T-helper 9 cell (primary cell): ENCODE measurements at places on chromosomes 5 and 9.
A peak's percentile ranks its signal among the peaks of the same experiment; 100 is the strongest.

DNA sequence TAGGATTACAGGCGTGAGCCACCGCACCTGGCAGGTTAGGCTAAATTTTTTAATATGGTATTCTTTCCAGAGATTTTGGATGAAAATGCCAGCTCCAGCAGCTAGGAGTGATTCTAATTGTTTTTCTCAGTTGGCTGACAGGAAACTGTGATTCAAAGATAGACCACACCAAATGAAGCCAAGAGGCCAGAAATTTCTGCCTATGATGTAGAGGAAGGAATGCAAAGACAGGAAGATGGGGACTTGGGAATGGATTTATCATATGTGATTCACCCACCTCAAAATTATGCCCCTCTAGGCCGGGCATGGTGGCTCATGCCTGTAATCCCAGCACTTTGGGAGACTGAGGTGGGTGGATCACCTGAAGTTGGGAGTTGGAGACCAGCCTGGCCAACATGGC, 53.3 kb downstream of the UGCG start:
- no peak for DNase-seq

GRCh38 chr5:176725521-176726280, 78.4 kb downstream of the TSPAN17 start:
- DNase-seq = no peak

GRCh38 chr5:80959768-80960442, at the start of gene RASGRF2:
RASGRF2 (plus strand) TSS chr5:80960363; CDS start chr5:80960739, 376 bp downstream.
- peak; percentile 30 for DNase-seq

- DNase-seq = no peak
Observed at GRCh38 chr5:39478863-39479262, 54.1 kb upstream of the DAB2 start.

GRCh38 chr9:107630156-107630555, 140.6 kb upstream of the KLF4 start:
- no peak for DNase-seq

DNA sequence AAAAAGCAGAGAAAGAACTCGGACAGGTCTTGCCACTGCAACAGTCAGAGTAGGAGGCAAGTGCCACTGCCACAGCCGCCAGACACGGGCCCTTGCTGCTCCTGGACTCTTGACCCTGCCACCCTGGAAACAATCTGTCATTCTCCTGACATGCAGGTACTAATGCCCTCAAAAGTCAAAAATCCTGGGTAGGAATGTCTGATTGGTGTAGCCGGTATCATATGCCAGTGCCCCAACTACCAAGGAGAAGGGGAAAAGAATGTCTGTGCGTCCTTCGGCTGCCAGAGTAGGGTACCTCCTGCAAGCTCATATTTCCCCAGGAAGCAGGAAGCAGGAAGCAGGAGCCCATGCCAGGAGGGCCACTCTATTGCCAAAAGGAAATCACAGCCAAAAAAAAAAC, 30.5 kb upstream of the F2RL1 start:
- DNase-seq = no peak

GRCh38 chr5:72141440-72142355, 34.4 kb downstream of the MAP1B start:
- no peak for DNase-seq

DNA sequence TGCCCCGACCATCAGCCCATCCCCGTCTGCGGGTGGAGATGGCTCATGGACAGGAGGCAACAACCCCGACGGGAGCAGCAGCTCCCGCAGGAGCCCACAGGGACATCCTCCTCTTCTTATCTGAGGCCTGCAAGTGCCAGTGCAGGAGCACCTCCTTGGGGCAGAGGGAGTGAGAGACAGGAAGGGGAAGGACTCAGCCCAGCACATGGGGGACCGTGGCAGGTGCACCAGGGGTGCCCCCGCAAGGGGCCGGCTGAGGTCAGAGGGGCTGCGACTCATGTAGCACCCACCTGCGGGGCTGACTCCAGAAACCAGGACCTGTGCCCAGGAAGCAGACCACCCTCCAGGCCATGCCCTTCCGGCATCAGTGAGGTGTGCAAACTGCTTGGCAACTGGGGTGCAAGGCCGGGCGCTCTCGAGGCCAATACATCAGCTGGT, 259.8 kb upstream of the ADAMTS16 start:
- DNase-seq = no peak

DNA sequence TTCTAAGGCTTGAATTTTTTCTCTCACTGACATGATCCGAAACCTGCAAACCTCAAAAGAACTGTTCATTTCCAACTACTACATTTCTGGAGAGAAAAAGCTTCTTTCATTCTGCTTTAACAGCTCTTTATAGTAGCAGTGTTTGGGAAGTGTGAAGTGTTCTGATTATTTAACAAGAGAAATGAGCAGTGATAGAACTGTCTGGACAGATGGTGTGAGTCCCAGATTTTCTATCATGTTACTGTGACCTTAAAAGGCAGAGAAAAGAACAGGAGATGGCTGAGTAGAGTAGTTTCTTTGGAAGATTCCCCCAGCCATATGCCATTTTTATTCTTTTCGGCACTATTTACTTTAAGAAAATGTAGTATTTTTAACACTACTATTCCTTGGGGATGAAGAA, 41.3 kb upstream of the TAL2 start:
- DNase-seq = no peak

GRCh38 chr5:95822542-95823181, at the start of gene GLRX:
GLRX (minus strand) TSS chr5:95822726; CDS start chr5:95822662, 64 bp downstream.
- peak; percentile 49 for DNase-seq

DNA sequence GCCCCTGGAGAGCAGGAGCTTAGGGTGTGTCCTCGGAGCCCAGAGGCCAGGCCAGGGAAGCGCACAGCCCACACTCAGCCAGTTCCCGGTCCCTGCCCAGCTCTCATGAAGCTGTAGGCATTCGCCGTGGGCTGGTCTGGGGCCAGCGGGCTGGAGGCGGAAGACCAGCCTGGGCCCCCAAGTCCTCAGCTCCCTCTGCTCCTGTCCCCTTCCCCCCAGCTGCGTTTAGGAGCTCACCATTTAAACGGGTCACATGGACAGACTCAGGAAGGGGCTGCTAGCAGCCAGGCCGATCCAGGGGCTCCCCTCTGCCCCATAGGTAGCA, 17.4 kb downstream of the DNLZ start:
- no peak for DNase-seq

DNA sequence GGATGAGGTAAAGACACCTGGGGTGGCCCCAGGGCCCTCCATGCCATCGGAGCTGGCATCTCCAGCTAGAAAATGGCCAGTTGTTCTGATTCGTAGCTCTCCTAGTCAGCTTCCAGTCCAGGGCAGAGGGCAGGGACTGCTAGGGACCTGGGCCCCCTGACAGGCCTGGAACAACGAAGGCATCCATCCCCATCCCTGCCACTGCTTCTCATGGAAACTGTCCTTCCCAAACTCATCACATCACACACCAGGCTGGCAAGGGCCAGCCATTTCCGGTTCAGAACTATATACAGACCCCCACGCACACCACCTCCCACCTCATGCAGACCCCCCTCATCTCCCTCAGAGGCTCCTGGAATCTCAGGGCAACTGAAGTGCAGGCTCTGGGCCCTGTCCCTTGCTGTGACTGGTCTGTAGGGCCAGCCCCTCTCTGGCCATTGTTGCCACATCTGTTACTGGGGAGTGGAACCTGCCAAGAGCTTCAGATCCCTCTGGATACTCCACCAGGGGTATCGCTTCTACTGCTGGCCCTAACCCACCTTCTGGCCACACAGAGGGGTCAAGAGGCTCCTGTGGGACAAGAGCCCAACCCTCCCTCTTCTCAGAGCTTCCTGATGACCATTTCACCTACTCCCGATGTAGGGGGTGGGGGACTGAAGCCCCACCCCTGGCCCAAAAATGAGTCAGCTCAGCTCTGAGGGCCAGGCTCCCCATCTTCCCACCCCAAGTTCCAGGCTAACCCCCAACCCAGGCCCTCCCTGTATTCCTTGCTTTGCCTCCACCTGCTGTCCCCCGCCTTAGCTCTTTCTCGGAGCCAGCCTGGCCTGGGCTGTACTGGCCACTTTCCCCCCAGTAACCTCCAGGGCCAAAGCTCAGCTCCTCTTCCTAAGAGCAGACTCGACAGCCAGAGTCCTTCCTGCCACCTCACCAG, 1.2 kb upstream of the MZB1 start:
- DNase-seq = no peak

DNA sequence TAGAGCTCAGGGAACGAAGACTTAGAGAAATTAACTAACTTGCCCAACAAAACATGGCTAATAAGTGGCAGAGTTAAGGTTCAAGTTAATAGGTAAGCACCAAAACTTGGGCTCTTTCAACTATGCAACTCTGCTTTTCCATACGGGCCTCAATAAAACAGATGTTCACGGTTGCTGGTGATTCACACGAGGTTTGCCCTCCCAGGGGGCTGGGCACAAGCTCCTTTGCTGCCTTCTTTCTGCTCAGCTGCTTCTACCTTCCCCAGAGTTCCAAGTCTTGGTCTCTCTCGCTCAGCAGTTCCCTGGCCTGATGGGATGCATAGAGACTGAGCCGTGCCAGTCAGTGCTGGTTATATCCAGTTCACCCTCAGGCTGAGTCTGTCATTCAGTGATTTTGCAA, 217.9 kb downstream of the SREK1 start:
- DNase-seq = no peak

GRCh38 chr5:109704282-109704952, 14.7 kb downstream of the MAN2A1 start:
- no peak for DNase-seq

GRCh38 chr5:122694884-122695283, 80.0 kb upstream of the SNX2 start:
- DNase-seq = no peak

- no peak for DNase-seq
Observed at GRCh38 chr5:124790301-124790894, 44.0 kb upstream of the ZNF608 start.

DNA sequence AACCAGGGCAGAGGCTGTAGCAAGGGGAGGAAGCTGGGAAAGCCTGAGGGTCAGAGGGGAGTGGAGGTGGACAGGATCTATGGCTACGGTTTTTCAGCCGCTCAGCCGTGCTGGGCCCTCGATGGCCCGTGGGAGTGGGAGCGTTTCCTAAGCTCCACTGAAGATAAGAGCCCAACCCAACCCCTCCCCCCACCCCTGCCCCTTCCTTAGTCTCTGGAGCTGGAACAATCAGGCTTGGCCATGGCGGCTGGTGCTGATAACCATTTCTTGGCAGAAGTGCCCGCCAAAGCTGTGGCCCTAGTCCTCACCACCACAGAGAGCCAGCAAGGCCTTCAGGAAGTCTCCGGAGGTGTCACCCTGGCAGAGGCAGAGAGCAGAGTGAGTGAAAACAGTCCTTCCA, 20.3 kb upstream of the TNIP1 start:
- no peak for DNase-seq

DNA sequence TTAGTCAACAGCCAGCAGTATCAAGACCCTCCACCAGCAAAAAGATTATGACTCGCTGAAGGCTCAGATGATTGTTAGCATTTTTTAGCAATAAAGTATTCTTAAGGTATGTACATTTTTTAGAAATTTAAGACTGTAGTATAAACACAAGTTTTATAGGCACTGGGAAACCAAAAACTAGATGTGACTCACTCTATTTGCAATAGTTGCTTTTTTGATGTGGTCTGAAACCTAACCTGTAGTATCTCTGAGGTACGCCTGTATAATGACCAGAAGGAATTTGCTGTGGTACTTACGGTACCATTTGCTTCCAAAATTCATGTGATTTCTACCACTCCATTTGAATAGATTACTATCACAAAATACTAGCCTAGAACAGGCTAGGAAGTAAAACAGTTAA, 60.8 kb downstream of the WDR41 start:
- DNase-seq = no peak

- no peak for DNase-seq
Observed at GRCh38 chr9:114779352-114779845, 26.4 kb downstream of the TNFSF15 start.

DNA sequence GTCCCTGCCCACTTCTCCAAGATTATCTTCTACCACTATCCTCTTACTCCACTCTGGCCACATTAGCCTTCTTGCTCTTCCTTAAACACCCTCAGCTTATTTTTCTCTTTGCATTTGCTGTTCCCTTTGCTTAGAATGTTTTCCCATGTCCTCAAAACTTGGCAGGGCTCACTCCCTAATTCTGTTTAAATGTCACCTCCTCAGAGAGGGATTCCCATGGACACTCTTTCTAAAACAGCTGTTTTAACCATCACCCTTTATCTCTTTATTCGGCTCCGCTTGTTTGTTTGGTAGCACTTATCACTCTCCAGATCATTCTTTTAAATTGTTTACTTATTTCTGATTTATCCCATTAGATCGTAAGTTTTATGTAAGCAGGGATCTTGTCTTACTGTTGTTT, 278.5 kb downstream of the CWC27 start:
- no peak for DNase-seq

GRCh38 chr5:31122998-31123951, 70.2 kb upstream of the CDH6 start:
- no peak for DNase-seq

- DNase-seq = peak; percentile 16
Observed at GRCh38 chr5:140631831-140632365, 1.1 kb downstream of the CD14 start.

- no peak for DNase-seq
Observed at GRCh38 chr5:113575074-113575473, 61.6 kb downstream of the YTHDC2 start.

GRCh38 chr9:21800931-21801682, 1.3 kb upstream of the MTAP start:
- DNase-seq = no peak

- DNase-seq = no peak
Observed at GRCh38 chr9:105295201-105295550, 50.7 kb downstream of the SLC44A1 start.

DNA sequence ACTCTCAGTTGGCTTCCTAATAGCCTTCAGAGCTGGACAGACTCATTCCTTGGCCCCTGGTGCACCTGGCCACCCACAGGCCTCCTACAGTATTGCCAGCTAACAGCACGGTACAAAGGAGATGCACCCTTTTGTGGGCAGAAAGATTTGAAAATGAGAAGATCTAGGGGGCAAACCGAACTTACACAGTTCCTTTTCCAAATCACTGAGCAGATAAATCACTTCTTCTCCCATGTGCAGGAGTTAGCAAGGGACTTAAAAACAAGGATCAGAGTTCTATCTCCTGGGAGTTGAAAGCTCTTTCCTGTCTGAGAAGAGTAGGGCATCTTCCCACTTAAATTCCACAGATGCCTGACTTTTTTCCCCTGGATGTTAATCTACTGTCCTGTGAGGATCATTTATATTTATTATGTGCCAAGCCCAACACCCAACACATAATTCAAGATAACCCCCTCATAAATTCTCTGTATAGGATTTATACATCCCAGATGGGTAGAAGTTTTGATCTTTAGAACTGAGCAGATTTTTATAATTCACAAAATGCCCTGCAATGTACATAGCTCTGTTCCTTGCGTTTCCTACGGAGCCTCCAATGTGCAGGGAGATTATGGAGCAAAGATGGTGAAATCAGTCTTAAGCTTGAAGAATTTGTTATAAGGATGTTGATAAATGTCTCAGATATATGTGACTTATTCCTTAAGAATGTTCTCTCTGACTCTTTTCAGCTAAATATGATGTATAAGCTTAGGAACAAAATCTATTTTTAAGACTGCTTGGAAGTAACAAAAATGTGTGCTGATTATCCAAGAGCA, 207.2 kb upstream of the DAPK1 start:
- DNase-seq = no peak

DNA sequence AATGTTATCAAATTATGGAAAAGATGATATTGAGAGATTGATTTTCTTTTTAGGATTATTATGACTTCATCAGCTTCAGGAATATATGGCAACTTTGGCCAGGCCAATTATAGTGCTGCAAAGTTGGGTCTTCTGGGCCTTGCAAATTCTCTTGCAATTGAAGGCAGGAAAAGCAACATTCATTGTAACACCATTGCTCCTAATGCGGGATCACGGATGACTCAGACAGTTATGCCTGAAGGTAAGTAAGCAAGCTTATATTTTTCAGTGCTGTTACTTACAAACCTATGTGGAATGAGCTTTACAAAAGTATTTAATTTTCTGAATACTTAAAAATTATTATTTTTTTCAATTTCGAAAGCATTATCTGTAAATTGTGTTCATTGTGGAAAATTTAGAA, 26.5 kb downstream of the HSD17B4 start:
- DNase-seq = no peak
